ENCODE measurements at places on chromosomes 11 and 22.
A peak's percentile ranks its signal among the peaks of the same experiment; 100 is the strongest.

DNA sequence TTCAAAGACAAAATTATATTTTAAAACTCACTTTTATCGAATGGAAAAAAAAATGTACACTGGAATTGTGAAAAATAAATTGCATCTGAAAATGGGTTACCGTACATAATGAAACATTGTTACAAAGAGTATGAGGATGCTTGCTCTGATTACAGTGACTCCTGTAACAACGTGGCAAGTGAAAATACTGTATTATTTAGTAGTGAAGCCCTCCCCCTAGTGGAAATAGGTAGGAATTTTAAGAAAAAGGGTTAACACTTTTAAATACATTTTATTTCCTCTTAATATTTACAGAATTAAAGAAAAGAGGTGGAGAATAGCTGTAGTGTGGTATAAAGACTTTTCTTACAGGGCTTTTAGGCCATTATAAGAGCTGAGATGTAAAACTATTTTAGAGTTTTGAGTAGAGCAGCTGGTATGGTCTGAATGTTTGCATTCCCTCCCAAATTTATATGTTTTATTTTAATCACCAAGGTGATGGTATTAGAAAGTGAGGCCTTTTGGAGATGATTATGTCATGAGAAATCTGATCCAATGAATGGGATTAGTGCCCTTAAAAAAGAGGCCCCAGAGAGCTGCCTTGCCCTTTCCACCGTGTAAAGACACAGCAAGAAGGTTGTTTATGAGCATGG is 25.2 kb downstream of the FAM76B start:
- DNase-seq, result no peak

- DNase-seq, result no peak
Observed at GRCh38 chr11:109845437-109845836, 247.8 kb upstream of the ZC3H12C start.

- DNase-seq, result no peak
Observed at GRCh38 chr11:14607713-14608112, 35.9 kb upstream of the PDE3B start.

- DNase-seq, result no peak
Observed at GRCh38 chr11:133843454-133843987, 1.8 kb downstream of the SPATA19 start.

GRCh38 chr11:22627421-22627820 is 1.8 kb upstream of the FANCF start:
- no peak for DNase-seq

DNA sequence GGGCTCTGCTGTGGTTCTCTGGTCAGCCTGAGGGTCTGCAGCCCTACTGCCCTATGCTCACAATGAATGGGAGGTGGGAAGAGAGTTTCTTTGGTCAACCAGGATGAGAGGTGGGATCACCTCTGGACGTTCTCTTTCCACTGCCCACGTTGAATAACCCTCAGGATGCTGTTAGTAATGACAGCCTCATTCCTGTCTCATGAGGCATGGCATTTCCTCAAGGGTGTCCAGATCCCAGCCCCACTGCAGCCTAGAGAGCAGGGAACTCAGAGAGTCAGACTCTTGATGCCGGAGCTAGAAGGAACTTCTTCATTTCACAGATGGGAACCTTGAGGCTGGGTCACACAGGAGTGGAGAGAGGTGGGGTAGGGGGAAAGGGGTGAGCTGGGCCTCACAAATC is 196.0 kb downstream of the CEP164 start:
- no peak for DNase-seq

DNA sequence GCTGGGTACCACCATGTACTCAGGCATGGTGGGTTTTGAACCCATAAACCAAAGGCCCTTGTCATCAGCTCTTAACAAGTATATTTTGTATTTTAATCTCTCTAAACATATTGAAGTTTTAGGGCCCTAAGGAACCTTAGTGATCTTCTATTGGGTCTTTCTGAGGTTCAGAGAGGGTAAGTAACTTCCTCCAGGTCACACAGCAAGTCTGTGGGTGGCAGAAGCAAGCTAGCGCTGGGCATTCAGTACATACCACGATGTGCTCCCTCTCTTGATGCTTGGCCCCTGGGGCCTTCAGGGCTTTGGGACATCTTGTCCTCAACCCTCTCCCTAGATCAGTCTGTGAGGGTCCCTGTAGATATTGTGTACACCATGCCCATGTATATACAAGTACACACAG is 12.7 kb downstream of the RASD2 start:
- no peak for DNase-seq

GRCh38 chr11:61484541-61484940 is 24.0 kb upstream of the LRRC10B start:
- DNase-seq, result no peak

DNA sequence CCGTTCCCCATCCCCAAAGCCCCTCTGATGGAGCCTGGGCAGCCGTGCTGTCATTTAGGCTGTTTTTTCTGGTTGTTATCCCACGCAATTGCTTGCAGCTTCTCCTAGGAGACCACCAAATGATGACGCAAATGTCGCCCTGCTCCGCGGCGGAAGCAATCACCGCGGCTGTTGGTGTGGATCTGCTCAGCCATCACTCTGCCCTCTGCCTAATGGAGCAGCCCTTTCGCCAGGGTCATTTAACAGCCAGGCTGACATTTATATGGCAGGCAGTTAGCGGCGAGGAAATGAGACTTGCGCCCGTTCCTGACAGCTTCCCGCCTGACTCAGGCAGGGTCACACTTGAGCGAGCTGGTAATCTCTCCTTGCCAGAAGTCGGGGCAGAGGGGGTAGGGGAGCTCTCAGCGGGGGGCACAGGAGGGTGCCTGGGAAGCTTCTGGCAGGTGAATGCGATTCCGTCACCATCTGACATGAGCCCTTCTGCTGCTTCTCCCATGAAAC is 97.9 kb upstream of the RTL6 start:
- no peak for DNase-seq

GRCh38 chr22:25359601-25360261 is 140.3 kb downstream of the CRYBB2 start:
- no peak for DNase-seq

DNA sequence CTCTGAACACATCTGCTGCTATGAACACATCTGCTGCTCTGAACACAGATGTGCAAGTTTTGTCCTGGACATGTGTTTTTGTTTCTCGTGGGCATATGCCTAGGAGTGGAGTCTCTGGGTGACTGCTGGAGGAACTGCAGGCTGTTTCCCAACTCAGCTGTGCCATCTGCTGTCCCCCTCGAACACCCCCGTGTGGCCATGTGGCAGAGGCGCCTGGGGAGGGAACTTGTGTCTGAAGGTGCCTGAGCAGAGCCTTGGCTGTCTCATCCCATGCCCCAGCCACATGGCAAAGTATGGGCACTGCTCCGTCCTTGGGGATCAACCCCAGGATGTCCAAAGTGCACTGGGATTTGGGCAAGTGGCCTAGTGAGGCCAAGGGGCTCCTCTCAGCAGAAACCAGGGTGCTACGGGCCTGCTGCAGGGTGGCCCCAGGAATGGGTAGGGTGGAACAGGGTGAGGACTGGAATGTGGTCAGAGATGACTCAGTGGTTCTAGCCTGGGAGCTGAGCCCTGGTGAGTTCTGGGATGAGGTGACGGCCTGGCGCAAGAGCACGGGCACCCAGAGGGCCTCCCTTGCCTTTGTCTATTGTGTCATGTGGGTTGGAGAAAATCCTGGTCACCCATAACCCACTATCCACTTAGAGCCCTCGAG is 14.7 kb downstream of the GATD1 start:
- DNase-seq, result no peak

DNA sequence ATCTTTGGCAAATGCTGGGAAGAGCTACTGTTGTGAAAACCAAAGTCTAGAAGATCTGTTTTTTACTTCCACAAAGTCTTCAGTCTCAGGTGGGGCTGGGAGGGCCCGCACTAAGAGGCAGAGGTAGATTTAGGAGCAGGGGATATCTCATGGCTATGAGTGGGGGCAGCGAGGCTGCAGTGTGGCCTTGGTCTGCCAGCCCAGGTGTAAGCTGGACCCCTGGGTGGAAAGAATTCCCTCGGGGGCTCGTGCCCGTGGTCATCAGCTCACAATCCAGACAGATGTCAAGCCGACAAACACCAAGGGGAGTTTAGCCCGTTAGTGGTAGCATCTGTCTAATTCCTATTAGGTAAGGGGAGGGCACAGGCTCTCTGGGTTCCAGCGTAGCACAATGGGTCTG is 9.0 kb downstream of the PKNOX2 start:
- no peak for DNase-seq

DNA sequence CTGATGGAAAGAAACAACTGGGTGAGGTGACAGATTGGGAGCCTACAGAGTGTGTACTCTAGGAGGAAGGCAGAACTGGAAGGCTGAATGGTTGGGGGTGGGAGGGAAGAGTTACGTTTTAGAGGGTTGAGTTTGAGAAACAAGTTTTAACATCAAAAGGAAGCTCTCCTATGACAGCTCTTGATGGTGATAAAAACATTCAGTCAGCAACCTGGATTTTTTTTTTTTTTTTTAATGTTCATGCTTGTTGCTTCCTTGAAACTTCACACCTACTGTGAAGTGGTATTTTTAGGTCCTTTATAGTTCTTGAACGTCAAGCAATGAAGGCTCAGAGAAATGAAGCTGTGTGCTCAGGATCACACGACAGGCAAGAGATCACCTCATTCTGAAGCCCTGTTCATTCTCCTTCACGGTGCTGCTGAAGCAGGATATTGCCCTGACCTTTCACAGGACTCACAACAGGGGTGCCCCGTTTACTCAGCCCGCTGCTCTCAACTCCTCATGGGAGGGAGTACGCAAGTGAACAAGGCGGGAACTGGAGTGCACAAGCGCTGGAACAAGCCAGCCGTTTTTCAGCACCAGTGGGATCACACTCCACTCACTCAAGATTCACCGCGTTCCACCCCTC is 1.6 kb upstream of the TMEM109 start:
- DNase-seq, result peak; percentile 27

DNA sequence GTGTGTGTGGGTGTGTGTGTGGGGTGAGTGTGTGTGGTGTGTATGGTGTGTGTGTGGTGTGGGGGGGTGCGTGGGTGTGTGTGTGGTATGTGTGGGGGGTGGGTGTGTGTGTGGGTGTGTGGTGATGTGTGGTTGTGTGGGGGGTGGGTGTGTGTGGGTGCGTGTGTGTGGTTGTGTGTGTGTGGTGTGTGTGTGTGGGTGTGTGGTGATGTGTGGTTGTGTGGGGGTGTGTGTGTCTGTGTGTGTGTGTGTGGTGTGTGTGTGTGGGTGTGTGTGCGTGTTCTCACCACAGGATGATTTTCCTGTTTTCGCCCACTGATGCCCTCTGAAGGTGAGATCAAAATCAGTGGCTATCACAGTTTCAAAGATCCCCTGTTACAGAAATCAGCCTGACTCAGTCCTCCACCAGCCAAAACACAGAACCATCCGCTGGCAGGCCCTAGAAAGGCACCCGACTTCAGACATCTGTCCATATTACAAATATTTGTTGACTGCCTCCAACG is 24.7 kb downstream of the CPT1A start:
- DNase-seq, result no peak
